Esophagus squamous epithelium (tissue), 5 donors: ENCODE measurements at places on chromosomes 11 and 22.

DNA sequence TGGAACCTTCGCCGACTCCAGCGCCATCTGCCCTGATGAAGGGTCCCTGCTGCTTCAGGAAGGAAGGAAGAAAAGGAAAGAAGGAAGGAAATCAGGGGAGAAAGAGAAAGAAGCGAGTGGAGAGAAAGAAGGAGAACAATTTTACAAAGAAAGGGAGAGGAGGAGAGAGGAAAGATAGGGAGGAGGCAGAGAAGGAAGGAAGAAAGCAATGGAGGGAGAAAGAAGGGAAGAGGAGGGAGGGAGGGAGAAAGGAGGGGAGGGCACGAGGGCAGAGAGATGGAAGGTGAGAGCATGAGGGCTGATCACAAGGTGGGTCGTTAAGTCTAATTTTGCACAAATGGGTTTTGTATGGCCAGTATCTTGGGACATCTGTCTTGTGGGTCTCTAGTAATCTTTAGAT, 39.2 kb downstream of the PARVA start:
- DNase-seq: no peak

DNA sequence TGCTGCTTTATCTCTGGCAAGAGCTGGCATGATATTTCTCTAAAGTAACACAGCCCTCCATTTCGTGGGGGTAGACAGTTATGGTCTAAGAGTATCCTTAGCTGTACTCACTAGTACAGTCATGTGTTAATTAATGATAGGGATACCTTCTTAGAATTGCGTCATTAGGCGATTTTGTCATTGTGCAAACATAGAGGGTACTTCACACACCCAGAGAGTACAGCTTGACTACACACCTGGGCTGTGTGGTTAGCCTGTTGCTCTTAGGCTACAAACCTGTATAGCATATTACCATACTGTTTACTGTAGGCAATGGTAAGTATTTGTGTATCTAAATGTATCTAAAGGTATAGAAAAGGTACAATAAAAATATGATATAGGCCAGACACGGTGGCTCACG, 17.0 kb downstream of the XRCC6 start:
- DNase-seq: no peak

GRCh38 chr22:43848366-43849171, 13.7 kb downstream of the SULT4A1 start:
- no peak for DNase-seq

DNA sequence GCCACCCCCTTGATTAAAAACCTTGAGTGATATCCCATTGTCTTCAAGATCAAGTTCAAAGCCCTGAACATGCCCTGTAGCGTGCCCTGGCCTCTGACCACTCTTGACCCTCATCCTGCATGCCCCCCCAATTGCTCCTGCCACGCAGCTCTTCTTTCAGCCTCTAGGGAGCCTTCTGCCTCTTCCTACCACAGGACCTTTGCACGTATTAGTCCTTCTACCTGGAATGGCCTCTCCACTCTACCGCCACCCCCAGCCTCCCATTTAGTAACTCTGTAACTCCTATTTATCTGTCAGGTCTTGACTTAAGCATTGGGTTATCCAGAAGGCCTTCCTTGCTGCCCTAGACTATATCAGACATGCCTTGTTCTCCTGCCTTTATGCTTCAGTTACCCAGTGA, 203.6 kb downstream of the TRIM29 start:
- no peak for DNase-seq

GRCh38 chr11:9038541-9038940, 34.7 kb upstream of the NRIP3 start:
- DNase-seq: no peak

- no peak for DNase-seq
These were observed 54.0 kb upstream of the PRDM11 start for GRCh38 chr11:45092404-45092785.

GRCh38 chr11:19391652-19392051, 150.9 kb upstream of the E2F8 start:
- DNase-seq: no peak

- no peak for DNase-seq
These were observed 10.3 kb downstream of the APOBEC3A start for GRCh38 chr22:38967451-38968450.

- no peak for DNase-seq
These were observed 19.5 kb downstream of the MRGPRD start for GRCh38 chr11:68961245-68961644.

GRCh38 chr11:65776710-65777141, 4.0 kb downstream of the AP5B1 start:
- no peak for DNase-seq

GRCh38 chr22:39496131-39496838, 5.8 kb upstream of the MIEF1 start:
- DNase-seq: no peak
